ENCODE measurements at places on chromosomes 7 and 10. TPM values are rescaled to one million over a fixed set of nuclear protein-coding genes. Genes with fewer than 3 reads are reported as not detected.

The SPDYE8 gene
- total RNA-seq: not detected

The GPR22 gene
- total RNA-seq: 2.4 TPM

The GPR26 gene
- total RNA-seq: 1.4 TPM

The AVPI1 gene
- 14.2 TPM for total RNA-seq

The MRC1 gene
- 9.5 TPM for total RNA-seq

The PLCE1 gene
- total RNA-seq: 28.2 TPM

The SEMA3A gene
- total RNA-seq: 134 TPM

The H2AZ2 gene
- total RNA-seq: 221 TPM

The VWA2 gene
- total RNA-seq: 3.0 TPM

The SPAM1 gene
- total RNA-seq: not detected

The PON1 gene
- not detected for total RNA-seq
